Activated T-helper 1 cell treated with Interleukin-2 at 50 U/mL for 16 hours (primary cell): ENCODE measurements at places on chromosomes 2 and 18.
A peak's percentile ranks its signal among the peaks of the same experiment; 100 is the strongest.

DNA sequence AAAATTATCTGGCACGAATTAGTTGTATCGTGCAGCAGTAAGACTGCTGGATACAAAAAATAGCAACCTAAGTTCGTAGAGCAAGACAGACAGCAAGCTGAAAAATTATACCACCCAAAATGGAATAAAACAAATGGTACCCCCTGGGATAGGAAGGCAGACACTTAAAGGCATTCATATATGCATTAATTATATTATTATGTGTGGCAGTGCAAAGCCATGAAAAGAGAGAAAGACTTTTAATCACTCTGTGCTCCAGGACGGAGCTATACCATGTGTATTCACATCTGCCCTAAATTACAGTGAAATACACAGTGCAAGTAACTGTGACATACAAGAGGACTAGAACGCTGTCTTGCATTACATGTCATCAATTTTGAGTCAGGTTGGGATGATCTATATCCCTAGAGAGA lies 235.9 kb downstream of the GULP1 start:
- no peak for DNase-seq

DNA sequence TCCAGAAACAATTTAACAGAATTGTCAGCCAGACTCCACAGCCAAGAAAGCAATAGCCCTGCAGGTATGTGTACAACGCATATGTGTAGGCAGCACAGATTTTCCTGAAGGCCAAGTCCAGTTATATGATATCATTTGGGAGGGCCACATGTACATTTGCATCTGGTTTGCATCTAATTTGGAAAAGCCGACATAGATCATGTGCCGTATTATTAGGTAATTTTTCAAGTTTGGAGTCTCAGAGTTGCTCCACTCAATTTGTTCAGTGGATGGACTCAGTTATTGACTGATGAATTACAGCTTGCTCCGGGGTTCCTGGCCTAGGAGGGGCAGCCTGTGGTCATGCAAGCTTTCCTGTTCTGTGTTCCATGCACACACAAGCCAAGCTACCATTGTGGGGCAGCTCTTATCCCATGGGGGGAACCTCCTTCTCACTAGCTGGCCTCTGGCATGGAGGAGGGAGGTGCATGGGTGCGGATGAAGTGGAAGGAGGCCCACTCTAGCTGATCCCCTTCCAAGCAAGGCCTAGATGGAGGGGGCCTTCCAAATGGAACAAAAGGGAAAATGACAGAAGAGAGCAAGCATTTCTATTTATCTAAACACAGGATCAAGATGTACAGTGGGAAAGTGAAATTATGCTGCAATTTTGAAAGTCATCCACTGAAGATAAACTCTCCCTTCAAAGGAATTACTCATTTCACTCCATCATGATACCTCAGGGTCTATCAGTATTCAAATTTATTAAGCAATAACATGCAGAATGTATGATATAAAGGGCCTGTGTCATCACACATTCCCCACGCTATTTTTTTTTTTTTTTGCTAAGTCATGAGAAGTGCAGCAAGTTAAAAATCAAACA lies 202.6 kb upstream of the SMAD2 start:
- no peak for DNase-seq

- no peak for DNase-seq
These were observed 43.7 kb downstream of the RHOB start for GRCh38 chr2:20490300-20491181.

DNA sequence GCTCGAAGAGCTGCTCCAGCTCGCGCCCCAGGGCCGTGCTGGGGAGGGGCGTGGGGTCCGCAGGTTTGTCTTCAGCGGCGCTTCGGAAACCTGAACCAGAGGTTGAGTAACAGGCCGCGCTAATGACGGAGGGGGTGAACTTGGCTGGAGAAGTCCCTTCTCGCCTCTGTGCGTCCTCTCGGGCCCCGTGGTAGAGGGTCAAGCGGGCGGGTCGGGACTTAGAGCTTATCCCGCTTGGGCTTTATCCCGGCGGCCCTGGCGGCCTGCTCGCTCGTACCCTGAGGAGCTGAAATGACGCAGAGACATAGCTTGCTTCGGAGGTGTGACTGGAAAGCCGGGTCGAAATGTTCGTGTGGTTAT lies 479 bp downstream of the RNMT start:
- DNase-seq, result peak; percentile 5

DNA sequence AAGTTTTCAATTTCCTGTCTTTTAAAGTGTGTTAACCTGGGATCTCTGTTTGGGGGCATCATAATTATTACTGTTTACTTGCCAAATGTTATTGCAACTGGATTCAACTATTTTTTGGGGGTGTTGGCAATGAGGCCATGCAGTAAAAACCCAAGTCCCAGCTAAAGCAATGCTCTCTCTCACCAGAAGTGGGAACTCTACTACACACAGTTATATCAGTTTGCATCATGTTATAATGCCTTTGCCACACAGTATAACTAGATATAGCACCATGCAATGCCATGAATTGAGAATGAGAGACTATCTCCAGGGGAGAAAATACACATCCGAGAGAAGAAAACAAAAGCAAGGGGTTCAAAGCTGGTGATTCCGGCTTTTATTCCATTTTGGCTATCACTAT lies 79.0 kb downstream of the GCA start:
- no peak for DNase-seq

GRCh38 chr2:227876300-227876801 lies 4.9 kb downstream of the DAW1 start:
- DNase-seq, result no peak

- no peak for DNase-seq
These were observed 104.8 kb upstream of the WDR75 start for GRCh38 chr2:189336276-189336975.

DNA sequence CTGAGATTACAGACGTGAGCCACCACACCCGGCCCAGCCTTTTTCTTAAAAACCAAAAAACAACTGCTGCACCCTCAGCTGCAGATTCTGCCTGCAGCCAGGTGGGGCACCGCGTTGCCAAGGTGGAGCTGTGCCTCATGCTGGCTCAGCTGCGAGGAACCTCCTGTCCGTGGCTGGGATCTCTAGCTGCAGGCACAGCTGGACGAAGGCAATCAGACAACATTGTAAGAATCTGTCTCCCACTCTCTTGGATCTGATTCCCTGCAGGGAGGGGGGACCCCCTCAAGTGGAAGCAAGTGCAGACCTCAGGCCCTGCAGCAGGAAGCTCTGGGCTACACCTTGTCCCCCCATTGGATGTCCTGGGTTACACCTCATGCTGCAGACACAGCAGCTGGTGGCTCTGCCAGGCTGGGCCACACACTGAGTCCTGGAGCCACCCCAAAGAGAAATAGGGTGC lies 24.1 kb downstream of the CIDEA start:
- DNase-seq, result no peak

GRCh38 chr2:217370391-217370790 lies 510.5 kb upstream of the TNP1 start:
- no peak for DNase-seq

DNA sequence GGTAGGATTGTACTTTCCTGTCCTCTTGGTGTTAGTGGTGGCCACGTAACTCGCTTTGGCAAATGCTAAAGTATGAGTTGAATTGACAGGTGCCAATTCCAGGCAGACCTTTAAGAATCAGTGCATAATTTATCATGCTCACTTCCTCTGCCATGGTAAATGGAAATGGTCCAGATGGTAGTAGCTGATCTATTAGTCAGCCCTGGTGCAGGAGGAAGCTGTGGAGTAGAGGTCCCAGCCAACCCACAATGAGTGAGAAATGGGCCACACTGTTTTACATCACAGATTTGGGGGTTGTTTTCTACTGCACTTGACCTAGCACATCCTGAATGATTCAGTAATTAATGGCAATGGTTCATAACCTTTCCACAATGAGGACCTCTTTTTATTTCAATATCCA lies 104.4 kb downstream of the RGPD3 start:
- no peak for DNase-seq

GRCh38 chr2:3659447-3660432 lies 1.7 kb downstream of the ALLC start:
- DNase-seq, result no peak

- no peak for DNase-seq
These were observed 1.0 kb upstream of the SNRNP200 start for GRCh38 chr2:96306370-96306769.

GRCh38 chr2:234393354-234393753 lies 103.5 kb downstream of the ARL4C start:
- DNase-seq, result no peak

DNA sequence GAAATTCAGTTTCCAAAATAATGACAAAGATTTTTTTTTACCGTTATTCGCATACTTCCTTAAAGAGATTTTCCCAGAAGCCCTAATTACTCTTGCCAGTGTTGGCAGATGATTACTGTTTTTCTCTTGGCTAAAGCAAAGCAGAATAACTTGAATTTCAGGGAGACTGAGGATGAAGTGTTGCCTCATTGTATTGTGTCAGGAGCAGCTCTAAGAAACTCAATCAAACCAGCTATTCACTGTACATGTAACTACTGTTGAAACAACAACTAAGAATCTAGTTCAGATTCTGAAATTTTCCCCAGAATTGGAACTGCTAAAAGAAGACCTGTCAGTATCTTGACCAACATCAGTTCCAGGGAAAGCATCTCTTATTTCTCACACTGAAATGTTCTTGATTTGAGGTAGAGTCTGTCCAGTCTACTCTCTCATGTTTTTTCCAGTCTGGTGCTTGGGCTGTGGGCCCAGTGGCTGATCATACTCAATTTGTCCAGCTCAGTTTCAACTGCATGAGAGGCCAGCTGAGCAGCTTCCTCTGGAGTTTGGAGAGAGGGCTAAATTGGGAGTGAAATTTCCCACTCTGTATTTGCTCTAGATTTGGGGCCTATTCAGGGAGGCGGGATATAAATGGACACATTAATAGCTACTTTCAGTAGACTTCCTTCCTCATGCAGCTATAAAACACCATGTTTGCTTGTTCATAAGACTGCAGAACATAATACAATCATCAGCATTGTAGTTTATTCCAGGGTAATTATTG lies 78.5 kb downstream of the PPP1R1C start:
- DNase-seq, result no peak

DNA sequence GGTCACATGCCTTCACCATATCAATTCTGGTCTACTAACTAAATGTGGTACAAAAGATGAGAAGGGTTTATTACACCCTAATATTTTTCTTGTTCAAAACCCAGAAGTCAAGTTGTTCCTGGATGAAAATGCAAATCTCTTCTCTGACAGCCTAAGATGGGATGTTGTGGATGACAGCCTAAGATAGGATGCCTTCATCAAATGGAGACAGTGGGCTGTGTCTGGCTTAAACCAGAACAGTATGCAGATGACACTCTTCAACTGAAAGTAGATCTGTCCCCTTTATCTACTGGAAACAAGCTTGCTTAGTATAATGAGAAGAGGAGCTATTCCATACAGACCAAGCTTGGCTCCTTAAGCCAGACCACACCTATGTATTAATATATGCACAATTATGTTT lies 17.7 kb downstream of the NXPH2 start:
- no peak for DNase-seq
